HuH-7 (cell line): ENCODE measurements at places on chromosomes 2 and 18.

DNA sequence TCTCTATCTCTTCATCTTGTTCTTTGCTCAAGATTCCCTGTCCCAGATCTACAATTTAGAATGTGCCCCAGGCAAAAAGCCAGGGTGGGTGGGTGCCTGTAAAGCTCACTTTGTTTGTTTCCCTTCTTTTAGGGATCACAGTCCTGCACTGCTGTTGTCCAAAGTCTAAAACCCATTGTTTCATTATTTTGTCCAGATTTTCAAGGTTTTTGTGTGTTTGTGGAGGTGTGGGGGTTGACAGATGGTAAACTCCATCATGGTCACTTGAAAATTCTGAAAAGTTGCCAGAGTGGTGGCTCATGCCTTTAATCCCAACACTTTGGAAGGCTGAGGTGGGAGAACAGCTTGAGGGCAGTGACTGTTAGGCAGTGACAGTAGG, 41.5 kb downstream of the YES1 start:
- no peak for DNase-seq

DNA sequence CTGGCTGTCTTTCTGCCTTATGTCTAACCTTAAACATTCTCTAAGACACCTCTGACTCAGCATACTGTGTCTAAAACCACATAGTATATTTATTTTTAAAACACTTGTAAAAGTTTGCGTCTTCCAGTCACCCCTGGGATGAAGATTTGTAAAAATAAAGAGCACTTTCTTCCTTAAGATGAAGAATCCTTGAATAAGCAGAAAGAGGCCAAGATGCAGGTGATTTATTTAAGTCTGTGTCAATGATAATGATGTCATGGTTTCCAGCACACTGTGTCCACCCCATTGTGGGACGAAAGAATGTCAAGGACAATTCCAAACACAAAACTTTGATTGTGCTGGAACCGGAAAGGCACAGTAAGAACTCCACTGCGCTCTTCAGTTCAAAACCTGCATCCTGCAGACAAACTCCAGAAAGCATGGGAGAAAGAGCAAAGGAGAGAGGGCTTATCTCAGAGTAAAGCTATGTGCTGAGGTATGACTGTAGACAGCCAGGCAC, 92.9 kb downstream of the ZEB2 start:
- DNase-seq: no peak

DNA sequence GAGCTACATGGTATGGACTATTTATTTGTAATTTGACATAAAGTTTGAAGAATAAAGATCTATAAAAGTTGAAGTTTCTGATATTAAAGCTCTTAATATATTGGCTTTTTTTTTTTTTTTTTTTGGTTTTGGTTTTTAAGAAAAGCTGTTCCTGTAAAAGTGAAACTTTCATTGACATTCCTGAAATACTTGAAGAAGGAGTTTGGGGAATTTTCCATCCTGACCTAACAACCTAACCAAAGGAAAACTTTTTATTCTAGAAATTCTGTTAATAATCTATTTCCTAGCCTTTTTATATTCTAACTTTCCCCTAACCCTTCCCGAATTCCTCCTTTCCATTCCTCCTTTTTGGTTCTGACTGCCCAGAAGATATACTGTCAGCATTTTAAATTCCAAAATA, 83.7 kb downstream of the ACSL3 start:
- no peak for DNase-seq

- no peak for DNase-seq
These were observed 115.5 kb downstream of the KCTD1 start for GRCh38 chr18:26432651-26433424.
